ENCODE measurements at places on chromosomes 12 and 14.

GRCh38 chr12:75529316-75529715 lies 17.9 kb upstream of the KRR1 start:
- no peak for DNase-seq

DNA sequence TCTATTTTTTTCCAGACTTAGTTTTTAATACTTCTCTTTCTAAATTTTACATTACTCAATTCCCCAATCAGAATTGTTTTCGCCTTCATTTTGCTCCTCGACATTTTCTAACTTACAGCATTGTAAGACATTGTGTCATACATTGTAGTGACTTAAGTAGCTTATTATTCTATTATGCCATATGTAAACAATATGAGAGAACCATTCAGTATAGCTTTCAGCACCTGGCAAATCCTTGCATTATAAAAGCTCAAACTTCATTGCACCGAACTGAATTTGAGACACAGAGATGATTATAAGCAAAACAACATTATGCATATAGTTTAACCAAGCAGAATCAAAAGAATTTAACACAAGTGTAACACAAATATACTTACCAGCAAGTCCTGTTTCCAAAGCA lies 46.8 kb downstream of the EXOC5 start:
- no peak for DNase-seq

DNA sequence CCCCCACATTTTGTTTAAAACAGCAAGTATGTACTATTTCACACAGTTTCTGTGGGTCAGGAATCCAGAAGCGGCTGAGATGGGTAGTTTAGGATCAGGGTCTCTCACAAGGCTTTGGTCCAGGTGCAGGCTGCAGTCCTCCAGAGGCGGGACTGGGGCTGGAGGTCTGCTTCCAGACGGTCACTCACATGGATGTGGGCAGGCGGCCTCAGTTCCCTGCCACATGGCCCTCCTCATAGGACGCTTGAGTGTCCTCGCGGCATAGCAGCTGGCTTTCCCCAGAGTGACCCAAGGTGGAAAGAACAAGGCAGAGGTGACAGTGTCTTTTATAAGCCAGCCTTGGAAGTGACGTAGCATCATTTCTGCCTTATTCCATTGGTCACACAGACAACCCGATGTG lies 7.9 kb upstream of the C1RL start:
- no peak for DNase-seq

- no peak for DNase-seq
These were observed 22.4 kb upstream of the RNU6-8 start for GRCh38 chr14:32225378-32225920.

- no peak for DNase-seq
These were observed 9.6 kb downstream of the ARHGDIB start for GRCh38 chr12:14951851-14952250.

Measured in H9 (cell line).